ENCODE measurements at places on chromosomes 4 and X.

DNA sequence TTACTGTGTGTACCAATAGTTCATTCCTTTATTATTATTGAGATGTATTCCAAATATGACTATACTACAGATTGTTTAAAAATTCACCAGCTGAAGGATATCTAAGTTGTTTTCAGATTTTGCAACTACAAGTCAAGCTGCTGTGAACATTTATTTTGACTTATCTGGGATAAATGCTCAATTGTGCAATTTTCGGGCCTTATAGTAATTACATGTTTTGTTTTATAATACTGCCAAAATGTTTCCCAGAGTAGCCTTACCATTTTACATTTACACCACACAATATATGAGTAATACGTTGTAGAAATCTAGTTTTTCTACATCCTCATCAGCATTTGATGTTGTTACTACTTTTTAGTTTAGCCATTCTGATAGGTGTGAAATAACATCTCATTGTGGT lies 179.6 kb downstream of the ANTXR2 start:
- no peak for DNase-seq

GRCh38 chr4:163251204-163251603 lies 81.2 kb downstream of the NPY1R start:
- DNase-seq, result no peak

GRCh38 chr4:930028-930551 lies 2.0 kb downstream of the GAK start:
- DNase-seq, result no peak

DNA sequence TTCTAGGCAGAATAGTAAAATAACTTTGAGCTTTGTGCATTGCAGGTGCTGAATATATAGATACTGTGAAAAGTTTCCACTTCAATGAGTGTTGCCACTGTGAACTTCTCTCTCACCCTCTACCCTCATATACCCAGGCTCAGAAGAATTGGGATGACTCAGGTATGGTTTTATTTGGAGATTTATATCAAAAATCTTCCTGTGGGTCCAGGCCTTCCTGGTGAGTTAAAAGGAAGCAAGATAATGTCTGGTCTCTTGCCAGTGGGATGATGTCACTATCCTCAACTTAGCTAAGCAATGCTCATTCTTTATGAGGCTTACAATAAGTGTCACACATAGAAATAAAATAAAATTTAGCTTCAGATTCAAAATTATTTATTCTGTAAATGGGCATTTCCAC lies 153.3 kb upstream of the TENT5D start:
- no peak for DNase-seq

DNA sequence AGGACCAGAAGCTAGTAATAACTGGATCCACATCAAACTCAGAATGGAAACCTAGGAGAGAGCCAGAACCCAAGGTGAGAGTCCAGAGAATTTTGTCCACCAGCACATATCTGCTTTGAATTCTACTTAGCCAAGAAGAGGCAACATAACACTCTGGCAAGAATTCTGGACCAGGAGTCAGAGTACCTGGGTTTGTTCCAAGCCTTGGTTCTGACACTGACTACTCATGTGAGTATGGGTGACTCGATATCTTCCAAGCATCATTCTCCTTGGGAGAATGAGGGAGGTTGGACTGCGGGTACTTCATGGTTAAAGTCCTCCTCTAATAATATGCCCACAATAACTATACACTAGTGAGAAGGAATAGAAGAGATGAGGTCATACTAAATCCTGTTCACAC lies 144.0 kb upstream of the JADE1 start:
- DNase-seq, result no peak

GRCh38 chr4:140472156-140472555 lies 25.9 kb downstream of the MGAT4D start:
- no peak for DNase-seq

GRCh38 chrX:48498374-48498809 lies 10.4 kb upstream of the PORCN start:
- DNase-seq, result no peak

GRCh38 chr4:164319688-164320087 lies 434.2 kb upstream of the SMIM31 start:
- DNase-seq, result no peak

DNA sequence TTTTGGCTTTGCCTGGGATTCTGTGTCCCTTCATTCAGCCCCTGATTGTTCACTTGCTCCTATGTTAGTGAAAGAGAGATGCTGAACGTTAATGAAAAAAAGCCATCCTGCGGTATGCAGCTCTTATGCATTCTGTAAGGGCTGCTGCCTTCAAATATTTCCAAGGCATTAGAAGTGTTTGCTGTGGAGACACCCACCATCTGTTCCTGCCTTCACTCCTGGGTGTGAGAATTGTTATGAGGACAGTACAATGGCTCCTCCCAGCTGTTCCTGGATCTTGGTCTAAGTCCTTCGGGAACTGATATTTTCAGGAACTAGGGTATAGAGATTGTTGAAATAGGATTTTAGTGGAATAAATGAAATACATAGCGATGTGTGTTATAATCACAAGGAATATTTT lies 427.1 kb upstream of the FAM47C start:
- no peak for DNase-seq

GRCh38 chr4:18442957-18443356 lies 421.4 kb upstream of the LCORL start:
- DNase-seq, result no peak

- DNase-seq, result no peak
Measured at GRCh38 chrX:8044947-8045346, 117.7 kb upstream of the PNPLA4 start.

GRCh38 chr4:41360921-41361793 lies 104.4 kb downstream of the UCHL1 start:
- no peak for DNase-seq

GRCh38 chr4:3441501-3442459 lies at the start of gene HGFAC:
Gene HGFAC, plus strand, starts transcription at chr4:3441968. Its CDS starts 34 bp downstream, at chr4:3442002.
- DNase-seq, result no peak

GRCh38 chr4:142077048-142077447 lies 440.7 kb downstream of the IL15 start:
- DNase-seq, result no peak

GRCh38 chr4:61805979-61806378 lies 605.9 kb downstream of the ADGRL3 start:
- DNase-seq, result no peak

- DNase-seq, result no peak
Measured at GRCh38 chr4:158836002-158836369, 67.2 kb downstream of the FNIP2 start.

- no peak for DNase-seq
Measured at GRCh38 chr4:86596807-86597206, 2.7 kb downstream of the PTPN13 start.

DNA sequence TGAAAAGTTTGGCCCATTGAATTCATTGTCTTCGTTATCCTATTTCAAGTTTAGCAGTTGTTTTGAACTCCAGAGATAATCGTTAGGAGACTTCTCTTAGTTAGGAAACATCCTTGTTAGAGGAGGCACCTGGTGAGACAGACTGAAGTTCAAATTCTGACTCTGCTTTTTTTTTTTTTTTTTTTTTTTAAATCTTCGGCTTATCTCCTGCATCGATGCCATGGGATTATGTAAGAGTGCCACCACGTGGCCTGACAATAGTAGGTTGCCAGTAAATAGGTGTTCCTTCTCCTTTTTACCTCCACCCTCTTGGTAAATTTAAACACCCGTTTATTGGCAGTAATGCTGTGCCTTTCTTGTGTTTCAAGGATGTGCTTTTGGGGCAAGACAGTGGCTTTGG lies 149.3 kb downstream of the SOWAHB start:
- peak; percentile 19 for DNase-seq

DNA sequence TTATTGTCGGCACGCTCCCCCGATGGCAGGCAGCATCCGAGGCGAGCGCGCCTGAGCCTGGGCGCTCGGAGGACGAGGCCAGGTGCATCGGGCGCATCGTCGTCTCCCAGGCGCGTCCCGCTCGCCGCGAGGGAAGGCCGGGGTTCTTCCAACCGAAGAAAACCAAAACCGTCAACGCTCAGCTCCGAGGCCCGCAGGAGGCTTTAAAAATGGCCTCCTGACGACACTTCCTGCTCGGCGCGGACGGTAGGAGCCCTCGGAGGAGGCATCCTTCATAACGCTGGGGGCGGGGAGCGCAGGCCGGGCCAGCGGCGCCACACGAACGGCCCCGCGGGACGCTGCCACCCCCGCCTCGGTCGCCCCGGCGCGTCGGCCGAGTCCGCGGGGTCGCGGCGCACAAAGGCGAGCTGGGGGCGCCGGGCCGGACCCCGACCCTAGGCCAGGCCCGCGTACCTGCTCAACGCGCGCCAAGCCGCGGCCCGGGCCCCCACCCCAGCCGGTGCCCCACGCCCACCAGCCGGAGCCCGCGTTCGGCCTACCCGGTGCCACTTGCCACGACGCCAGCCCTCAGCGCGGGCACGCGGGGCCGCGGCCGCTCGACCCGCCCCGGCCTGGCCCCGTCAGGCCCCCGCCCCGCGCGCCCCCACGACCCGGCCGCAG lies 501 bp downstream of the ZNF518B start:
- peak; percentile 61 for DNase-seq

DNA sequence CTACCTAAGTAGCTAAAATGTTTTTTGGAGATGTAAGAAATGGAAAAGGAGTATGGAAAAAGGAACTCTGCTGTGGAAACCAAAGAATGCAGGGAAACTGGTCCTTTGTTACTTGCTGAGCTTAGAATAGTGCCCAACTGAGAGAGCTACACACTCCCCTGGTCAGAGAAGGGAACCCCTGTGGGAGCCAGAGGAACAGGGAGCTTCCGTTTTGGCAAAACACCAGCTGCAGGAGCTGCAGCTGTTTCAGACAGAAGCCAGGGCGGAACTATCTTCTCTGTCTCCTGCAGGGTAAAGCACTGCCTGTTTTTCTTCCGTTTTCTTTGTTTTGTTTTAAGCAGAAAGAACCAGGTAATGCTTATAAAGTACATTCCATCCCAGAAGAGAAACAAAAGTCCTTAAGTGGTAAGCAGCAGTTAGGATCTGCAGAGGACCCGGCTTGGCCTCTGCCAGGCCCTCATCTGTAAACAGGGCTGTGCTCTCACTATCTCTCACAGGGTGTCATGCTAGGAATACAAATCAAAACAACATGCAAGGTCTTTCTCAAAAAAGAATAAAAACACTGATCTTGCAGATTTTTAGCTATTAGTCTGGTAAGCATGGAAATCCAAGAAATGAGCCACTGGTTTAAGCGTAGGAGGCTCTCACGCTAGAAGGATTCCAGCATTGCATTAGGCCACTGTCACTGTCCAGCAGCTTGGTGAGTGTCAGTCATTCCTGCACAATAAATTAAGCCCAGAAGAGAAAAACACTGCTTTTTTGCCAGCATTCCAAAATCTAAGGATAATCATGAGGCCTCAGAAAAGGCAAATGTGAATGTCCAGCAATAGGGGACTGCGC lies 76.1 kb downstream of the CHST7 start:
- DNase-seq, result no peak

GRCh38 chr4:168712316-168712890 lies 215.6 kb downstream of the PALLD start:
- no peak for DNase-seq

GRCh38 chr4:121150486-121150885 lies 13.6 kb downstream of the TNIP3 start:
- peak; percentile 41 for DNase-seq

GRCh38 chrX:74370487-74370886 lies 50.8 kb upstream of the SLC16A2 start:
- DNase-seq, result no peak

- DNase-seq, result no peak
Measured at GRCh38 chr4:149884529-149885181, 69.0 kb upstream of the IQCM start.

- DNase-seq, result no peak
Measured at GRCh38 chr4:182749667-182750167, 167.5 kb downstream of the DCTD start.

DNA sequence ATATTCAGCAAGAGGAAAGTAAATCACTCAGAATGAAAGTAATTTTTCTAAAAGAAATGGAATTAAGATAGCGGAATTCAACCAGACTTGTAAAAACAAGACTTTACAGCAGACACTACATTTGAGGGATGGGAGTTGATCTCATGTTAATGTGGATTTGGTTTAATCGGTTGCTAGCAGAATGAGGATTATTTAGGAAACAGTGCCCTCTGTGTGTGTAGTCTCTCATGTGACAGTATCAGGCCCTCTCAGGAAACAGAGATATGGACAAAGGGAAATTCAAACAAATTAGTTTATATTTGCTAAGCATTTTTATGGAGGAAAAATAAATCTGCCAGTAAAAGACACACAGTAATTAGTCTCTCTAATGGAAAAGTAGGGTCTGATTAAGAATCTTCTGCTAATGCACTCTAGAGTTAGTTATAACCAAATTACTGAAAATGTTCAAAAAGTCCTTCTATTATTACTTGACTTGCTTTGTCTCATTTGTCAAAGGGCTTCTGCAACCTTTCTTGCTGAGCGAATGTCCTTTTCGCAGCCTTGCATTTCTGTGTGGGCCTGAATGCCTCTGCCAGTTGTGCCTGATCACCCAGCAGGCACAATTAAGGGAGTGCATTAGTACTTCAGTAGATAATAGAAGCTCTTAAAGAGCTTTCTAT lies 1282.3 kb upstream of the TENM3 start:
- no peak for DNase-seq

DNA sequence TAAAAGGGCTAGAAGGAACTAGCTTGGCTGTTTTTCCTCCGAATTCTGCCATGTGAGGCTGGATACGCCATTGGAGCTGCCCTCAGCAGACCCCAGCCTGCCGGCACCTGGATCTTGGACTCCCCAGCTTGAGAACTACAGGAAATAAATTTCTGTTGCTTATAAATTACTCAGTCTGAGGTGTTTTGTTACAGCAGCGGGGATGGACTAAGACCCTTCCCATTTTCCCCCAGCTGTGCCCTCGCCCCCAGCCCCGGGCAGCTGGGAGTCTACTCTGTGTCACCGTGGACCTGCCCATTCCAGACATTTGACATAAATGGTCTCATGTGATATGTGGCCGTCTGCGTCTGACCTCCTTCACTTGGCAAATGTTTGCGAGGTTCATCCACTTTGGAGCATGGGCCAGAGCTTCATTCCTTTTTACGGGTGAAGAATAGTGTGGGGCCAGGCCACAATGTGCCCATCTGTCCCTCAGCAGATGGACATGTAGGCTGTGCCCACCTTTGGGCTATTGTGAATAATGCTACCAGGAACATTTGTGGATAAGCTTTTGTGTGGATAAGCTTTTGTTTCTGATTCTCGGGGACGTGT lies 30.7 kb upstream of the SPON2 start:
- DNase-seq, result no peak

- DNase-seq, result no peak
Measured at GRCh38 chr4:11791797-11792196, 363.1 kb upstream of the HS3ST1 start.

- no peak for DNase-seq
Measured at GRCh38 chr4:55170462-55170861, 45.1 kb upstream of the KDR start.

GRCh38 chrX:75784680-75785491 lies at the start of gene MAGEE2:
Gene MAGEE2, minus strand, starts transcription at chrX:75785254. Its CDS starts 203 bp downstream, at chrX:75785051.
- DNase-seq, result no peak

All from activated CD4-positive, alpha-beta T cell treated with anti-CD3 and anti-CD28 coated beads, Interleukin-2, amount 50 U/mL, for 16 hours (primary cell).